ENCODE measurements at places on chromosomes 2 and 18.
A peak's percentile ranks its signal among the peaks of the same experiment; 100 is the strongest.

DNA sequence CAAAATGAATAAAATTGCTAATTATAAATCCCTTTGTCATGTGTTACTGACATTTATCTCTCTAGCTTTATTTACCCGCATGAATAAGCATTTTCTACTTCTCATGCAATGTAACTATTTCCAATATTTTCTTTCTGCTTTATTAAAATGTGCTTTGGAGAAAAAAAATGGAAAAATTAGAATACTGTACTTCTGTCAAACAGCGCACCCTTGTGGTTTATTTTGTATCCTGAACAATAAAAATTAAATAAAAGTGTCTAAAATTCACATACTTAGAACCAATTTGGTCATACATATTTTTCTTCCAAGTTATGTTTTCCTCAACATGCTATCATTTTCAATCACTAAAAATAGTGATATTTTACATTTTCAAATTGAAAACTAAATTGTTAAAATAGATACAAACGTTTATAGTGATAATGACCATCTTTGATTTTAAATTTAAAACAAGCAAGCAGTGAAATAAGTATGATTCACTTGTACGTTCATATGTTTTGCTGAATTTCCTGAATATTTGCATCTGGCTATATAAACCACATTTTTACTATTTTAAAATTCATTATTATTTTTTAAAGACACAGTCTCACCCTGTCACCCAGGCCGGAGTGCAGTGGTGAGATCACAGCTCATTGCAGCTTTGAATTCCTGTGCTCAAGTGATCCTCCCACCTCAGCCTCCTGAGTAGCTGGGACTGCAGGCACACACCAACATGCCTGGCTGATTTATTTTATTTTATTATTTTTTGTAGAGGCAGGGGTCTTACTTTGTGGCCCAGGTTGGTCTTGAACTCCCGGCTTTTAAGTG is 95.9 kb upstream of the GRB14 start:
- no peak for DNase-seq

- no peak for DNase-seq
Observed at GRCh38 chr2:71634567-71634966, 181.2 kb downstream of the DYSF start.

DNA sequence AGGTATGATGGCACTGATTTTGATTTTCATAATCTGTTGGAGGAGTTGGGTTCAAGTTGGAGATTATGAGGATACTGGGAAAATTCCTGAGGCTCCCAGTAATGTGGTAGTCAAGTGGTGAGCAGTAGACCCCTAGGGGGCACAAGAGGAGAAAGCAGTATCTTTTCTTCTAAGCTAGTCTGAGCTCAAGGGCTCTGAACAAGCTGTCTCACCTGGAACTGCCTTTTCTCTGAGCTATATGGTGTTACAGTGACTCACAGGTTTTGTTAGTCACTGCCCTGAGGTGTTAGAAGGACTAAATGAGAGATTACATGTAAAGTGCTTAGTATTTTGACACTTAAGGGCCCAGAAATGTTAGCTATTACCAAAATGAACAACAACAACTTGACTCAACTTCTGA is 42.2 kb downstream of the CD302 start:
- no peak for DNase-seq

- no peak for DNase-seq
Observed at GRCh38 chr18:29271501-29271900, 1094.6 kb upstream of the CDH2 start.

GRCh38 chr18:76838182-76838581 is 15.8 kb downstream of the ZNF236 start:
- no peak for DNase-seq

- DNase-seq, result no peak
Observed at GRCh38 chr2:178568227-178568626, 88.0 kb downstream of the PLEKHA3 start.

- DNase-seq, result no peak
Observed at GRCh38 chr18:64806691-64807090, 657.8 kb upstream of the LINC00305 start.

DNA sequence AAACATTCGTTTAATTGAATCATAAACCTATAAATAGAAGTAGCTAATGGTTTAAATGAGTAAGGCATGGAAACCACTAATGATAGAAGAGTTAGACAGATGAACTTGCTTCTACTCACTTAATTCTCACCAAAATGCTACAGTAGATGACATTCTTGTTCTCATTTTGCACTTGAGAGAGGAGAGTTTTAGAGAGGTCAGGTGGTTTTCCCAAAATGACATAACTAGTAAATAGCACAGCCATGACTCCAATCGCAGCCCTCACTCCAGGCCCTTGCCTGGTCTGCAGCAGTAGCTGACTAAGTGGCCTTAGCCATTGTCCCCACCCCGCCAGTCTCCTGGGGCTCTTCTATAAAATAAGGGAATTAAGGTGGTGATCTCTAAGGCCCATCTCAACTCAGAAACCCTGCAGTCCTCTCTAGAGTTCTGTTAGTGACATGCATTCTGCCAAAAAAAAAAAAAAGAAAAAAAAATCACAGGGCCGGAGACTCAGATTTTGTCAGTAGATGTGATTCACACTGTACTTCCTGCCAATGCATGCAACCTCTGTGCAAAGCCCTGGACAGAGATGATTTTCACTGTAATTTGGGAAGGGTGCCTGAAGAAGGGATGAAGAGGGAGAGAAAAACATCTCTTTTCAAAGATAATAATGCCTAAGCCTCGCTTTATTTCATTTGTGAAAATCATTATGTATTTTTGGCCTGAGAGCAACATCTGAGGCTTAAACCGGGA is 221.8 kb downstream of the ANAPC1 start:
- DNase-seq, result no peak

DNA sequence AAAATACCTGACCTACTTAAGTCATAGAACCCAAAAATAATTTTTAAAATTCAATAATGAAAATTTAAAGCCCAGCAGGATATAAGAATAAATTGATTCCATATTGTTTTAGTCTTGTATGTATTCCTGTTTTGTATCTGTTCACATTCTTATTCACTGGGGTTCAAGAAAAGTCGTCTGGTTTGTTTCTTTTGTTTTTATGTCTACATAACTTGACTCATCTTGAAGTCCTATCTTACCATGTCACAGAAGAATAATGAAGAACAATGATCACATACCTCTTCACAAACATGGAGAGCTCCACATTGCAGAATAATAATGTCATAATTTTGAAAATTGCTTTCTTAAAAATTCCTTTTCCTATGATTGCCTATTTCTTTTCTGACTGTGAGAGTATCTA is 43.4 kb upstream of the LRP1B start:
- DNase-seq, result no peak

DNA sequence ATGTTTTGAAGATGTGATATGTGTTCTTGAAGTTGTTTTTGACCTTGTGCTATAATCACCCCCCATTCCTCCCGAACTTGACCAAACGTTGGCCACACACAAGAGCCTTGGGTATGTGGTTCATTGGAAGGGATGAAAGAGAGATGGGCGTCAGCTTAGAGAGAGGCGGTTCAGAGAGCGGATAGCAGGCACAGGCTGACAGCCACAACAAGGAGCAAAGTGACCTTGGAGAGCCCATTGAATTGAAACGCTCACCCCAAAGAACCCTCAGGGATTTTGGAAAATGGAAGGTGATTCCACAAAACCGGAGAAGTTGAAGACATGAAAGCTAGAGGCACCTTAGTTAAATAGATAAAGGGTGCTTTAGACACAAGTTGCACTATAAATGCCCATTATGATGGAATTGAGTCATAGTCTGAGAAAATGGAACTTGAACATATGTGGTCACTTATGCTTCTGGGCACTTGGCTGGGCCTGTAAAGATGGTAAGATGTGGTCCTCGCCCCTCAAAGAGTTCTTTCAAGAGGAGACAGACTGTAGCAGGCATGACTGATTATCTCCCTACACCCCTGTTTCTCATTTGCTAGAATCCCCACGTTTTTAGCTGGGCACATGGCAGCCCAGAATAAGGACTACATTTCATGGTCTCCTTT is 188.5 kb upstream of the HAAO start:
- DNase-seq, result no peak

DNA sequence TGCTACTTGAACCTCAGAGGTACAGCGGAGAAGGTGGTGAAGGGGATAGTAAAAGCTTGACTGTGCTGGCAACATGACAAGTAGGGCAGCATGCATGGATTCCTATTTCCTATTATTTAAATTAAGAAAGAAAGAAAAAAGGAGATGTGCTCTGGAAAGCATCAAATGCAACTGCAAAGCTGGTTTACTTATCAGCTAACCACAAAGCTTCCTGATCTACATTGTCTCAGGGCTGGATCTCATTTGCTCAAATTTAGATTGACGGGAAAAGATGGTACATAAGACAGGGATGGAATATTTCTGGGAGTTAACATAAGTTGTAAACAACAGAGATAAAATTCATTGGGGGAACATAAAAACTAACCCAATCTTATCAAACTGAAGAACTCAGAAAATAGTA is 178.0 kb downstream of the RIT2 start:
- DNase-seq, result no peak

- peak; percentile 11 for DNase-seq
Observed at GRCh38 chr18:48007955-48008701, 77.7 kb upstream of the SMAD2 start.

DNA sequence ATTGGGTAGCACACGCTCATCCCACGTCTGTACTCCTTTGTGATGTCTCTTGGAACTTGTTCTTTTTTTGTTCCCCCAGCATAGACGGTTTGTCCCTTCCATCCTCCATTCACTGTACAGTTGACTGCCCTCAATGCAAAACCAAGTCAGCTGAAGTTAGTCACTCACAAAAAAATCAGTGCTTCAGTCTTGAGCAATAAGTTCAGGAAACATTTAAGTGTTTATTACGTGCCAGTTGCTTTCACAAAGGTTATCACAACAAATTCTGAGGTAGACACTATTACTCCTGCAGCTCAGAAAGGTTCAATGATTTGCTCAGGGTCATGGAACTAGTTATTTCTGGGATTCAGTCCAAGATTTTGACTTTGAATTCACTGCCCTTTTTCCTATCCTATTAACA is 102.2 kb downstream of the PDE1A start:
- no peak for DNase-seq

- DNase-seq, result no peak
Observed at GRCh38 chr2:50491541-50492476, 540.1 kb downstream of the NRXN1 start.

DNA sequence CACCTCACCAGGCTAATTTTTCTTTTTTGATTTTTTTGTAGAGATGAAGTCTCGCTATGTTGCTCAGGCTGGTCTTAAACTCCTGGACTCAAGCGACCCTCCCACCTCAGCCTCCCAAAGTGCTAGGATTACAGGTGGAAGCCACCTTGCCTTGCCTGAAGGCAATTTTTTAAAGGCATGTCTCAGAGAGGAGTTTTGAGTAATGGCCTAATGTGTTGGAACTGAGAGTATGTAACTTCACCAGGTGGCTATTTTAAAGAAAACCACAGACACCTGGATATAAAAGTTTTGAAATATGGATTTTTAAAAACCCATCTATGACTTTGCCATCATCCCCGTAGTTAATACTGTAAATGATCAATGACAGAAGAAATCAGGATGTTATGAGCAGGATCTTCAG is 119.8 kb upstream of the ATP8B1 start:
- no peak for DNase-seq

DNA sequence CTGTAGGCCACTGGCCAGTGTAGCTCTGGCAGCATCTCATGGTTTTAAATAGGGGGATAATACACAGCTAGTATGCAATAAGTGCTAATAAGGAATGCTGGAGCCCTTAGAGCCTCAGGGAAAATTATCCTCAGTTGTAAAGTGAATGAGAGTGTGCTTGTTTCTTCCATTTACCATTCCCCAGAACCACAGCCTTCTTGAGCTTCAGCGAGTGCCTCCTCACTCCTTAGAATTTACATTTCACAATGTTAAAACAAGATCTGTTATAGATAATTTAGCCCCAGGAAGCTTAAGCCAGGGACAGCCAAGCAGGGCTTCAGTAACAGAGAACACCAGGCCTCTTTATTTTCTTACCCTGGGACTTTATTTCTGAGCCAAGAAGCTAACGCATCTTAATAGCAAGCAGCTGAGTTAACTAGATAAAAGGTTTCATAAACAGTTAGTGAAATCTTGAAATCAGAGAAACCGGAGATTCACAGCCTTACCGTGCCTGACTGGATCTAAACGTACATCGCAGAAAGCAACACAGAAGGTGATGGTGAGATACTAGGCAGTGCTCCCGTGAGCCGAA is 535.2 kb downstream of the TDRD15 start:
- DNase-seq, result no peak

DNA sequence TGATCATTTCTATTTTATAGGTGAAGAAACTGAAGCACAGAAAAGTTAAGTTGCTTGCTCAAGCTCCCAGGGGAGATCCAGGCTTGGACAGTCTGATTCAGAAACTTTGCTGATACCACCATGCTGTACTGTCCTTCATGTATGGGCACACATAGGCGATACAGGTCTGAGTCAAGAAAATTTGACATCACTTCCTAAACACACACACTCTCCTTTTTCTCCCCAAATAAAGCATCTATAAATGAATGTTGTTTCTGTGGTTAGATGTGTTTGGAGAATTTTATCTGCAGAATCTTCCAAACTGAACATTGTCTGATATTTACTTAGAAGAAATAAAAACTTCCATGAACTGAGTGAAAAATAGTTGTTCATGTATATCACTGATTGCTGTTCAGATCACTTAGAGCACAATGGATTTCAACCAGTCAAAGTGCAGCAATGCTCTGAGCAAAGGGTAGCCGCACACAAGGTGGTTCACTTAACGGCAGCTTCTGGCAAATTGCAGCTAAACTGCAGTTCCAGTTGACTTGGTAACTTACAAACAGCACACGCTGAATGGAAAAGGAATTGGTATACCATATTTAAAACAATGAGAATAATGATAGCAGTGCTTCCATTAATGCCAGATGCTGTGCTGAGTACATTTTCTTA is 10.0 kb upstream of the AGFG1 start:
- no peak for DNase-seq

DNA sequence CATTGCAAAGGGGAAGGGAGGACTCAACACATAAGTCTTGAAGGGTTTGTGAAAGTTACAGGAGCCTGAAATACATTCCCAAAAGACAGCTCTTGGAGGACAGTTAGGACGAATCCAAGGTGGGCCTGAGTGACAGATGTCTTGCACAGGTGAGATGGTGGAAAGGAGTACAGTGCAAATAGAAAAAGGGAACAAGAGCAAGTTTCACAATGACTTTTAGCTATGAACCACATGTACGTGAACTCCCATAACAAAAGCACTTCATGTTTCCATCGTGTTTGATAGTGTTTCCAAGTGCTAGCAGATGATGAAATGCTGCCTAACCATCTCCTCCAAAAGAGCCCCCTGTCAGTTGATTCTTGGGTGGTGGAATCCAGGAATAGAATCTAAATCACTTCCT is 1.8 kb downstream of the IL18RAP start:
- DNase-seq, result peak; percentile 23

GRCh38 chr2:220455351-220455990 is 828.0 kb downstream of the SLC4A3 start:
- no peak for DNase-seq

- no peak for DNase-seq
Observed at GRCh38 chr2:157058161-157058560, 199.3 kb upstream of the GALNT5 start.

DNA sequence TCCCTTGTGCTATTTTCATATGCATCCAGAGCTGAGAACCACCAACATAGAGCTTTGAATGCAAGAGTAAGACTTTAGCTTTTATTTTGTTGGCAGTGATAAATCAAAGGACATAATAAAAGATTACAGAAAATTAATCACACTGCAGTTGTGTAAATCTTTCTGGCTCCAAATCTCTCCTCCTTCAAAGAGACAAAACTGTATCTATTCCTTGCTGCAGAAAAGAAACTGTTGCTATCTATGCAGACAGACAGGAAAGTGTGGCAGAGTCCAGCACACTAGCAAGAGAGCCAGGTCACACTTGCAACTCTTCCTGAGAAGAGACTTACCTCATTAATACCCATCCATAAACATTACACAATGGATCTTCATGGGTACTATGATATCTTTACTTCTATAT is 57.5 kb downstream of the DTNB start:
- DNase-seq, result no peak
